ENCODE measurements at places on chromosomes 3 and 15.

GRCh38 chr15:100461049-100461448 is 67.7 kb downstream of the CERS3 start:
- DNase-seq, result no peak

- no peak for DNase-seq
These were observed 142.4 kb downstream of the CHDH start for GRCh38 chr3:53703630-53704362.

- no peak for DNase-seq
These were observed 404.5 kb downstream of the PDCD6IP start for GRCh38 chr3:34202975-34203374.

- no peak for DNase-seq
These were observed 110.4 kb downstream of the FILIP1L start for GRCh38 chr3:100003609-100004503.

DNA sequence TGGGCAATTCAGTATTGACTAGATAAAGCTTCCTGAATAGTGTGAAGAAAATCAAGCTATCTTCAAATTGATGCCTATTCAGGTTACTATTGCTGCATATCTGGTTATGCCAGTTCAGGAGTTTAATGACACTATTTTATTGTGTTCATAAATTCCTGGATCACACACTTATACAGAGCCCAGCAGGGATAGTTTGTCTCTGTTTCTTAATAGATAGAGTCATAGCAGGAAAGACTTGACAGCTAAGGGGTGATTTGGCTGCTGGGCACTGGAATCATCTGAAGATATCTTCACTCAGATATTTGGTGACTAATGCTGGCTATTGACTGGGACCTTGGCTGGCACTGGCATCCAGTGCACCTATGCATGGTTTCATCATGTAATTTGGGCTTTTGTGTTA is 187.8 kb downstream of the PYDC2 start:
- DNase-seq, result no peak

GRCh38 chr3:151346292-151346691 is 16.9 kb upstream of the P2RY13 start:
- DNase-seq, result no peak

- DNase-seq, result no peak
These were observed 8.8 kb downstream of the PTPN9 start for GRCh38 chr15:75570126-75570845.

DNA sequence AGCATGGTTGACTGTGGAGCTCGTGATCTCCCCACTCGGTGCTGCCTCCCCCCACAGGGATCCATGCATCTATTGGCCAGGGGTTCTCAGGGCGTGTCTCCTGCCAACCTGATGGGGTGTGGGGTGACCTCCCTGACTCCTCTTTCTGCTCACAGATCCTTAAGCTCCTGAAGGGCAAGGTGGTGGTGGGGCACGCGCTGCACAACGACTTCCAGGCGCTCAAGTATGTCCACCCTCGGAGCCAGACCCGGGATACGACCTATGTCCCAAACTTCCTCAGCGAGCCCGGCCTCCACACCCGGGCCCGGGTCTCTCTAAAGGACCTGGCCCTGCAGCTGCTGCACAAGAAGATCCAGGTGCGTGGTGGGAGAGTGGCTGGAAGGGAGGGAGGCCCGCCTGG is 7.9 kb downstream of the AEN start:
- DNase-seq, result no peak

DNA sequence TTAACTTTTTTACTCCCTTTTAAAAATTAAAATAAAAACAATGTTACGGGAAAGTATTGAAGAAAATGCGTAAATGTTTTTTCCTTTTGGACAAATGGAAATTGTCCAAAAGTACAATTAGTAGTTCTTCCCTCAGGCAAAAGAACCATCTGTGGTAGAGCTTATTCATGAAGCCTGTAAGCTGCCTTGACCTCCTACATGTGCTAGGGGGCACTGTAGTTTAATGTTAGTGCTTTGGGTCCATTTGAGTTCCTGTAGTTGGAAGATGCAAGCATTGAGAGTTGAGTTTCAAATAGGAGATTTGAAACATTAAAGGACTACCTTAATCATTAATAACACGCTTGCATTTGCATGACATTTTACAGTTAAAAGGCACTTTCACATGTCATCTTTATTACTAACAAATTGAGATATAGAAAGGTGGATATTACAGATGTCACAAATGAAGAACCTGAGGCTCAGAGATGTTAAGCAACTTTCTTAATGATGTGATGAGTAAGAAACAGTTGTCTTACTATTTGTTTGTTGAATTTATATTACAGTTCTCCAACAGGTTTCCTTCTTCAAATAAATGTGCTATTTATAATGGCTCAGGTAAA is 1.8 kb upstream of the ZNF385D start:
- DNase-seq, result no peak

- no peak for DNase-seq
These were observed 49.0 kb downstream of the DHX36 start for GRCh38 chr3:154275292-154275691.

GRCh38 chr15:31869686-31870307 is 160.5 kb upstream of the CHRNA7 start:
- no peak for DNase-seq

- DNase-seq, result no peak
These were observed 325.9 kb downstream of the TIGIT start for GRCh38 chr3:114619771-114620170.

DNA sequence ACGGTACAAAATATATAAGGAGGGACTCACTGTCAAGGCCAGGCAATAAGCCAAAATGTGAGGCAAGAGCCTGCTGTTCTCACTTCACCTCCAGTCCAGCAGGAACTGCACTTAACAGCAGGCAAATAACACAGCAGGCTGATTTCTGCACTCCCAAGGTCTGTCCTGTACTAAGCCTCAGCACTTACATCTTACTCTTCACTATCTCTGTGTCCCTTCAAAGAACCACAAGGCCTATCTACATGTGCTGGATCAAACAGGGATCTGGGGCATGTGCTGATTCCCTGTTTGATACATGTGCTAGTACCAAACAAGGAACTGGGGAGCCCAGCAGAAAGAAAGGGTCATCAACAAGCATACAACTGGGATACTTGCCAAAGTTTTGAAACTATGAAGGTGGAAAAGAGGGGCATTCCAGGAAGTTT is 22.2 kb downstream of the UACA start:
- DNase-seq, result no peak

DNA sequence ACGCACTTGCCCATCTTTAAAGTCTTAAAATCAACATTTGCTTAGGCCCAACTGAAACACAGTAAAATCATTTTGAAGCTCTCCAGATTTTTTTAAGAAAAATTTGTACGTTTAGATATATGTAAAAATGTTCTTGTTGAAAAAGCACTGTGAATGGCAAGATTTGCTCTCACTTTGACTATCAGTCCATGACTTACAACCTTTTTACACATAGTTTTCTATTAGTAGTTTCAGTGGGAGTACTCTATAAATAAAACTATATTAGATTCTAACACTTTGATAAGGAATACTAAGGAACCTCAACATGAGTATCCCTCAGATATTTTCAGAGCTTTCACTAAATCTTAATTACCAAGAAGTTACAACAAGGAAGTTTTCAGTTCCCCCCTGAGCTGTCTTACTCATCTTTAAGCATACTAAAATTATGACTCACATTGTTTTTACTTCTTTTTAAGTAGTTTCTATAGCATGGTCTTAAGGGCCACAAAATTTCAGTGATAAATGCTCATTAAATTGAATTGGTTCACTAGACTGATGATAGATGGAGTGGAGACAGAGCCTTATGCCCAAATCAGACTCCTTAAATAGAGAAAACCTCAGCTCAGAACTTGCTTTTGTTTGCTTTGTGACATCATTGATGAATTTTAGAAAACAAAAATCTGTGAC is 31.6 kb upstream of the RAP2B start:
- no peak for DNase-seq

DNA sequence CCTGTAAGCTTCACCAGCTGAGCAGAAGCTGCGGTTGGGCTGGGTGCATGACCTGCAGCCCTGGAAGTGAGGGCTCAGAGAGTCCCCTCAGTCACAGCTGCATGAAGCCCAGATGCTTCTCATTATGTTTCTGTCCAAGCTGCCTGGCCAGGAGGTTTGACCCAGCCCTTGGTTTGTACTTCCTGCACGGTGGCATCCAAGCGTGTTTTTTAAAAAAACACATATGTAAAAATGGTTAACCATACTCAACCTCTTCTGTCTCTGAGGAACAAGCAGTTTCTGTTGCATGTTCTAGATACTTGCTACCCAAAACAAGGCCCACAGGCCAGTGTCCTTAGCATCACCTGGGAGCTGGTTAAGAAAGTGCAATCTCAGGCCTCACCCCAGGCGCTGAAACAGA is 76.0 kb upstream of the ATP10A start:
- DNase-seq, result no peak

DNA sequence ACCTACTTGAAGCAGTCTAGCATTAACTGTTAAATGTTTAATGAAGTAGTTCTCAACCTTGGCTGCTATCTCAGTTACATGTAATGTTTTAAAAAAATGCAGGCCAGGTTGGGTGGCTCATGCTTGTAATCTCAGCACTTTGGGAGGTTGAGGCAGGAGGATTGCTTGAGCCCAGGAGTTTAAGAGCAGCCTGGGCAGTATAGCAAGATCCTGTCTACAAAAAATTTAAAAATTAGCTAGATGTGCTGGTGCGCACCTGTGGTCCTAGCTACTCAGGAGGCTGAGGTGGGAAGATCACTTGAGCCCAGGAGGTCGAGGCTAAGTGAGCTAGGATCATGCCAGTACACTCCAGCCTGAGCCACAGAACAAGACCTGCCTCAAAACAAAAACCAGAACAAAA is 29.3 kb downstream of the UBE2E1 start:
- DNase-seq, result no peak

GRCh38 chr15:91308199-91308598 is 208.1 kb downstream of the SV2B start:
- no peak for DNase-seq

- no peak for DNase-seq
These were observed 4.4 kb downstream of the DALRD3 start for GRCh38 chr3:49013738-49014660.

- no peak for DNase-seq
These were observed 52.5 kb downstream of the TP63 start for GRCh38 chr3:189683546-189684255.

- DNase-seq, result no peak
These were observed 360.9 kb downstream of the ZNF385D start for GRCh38 chr3:21390136-21390535.

DNA sequence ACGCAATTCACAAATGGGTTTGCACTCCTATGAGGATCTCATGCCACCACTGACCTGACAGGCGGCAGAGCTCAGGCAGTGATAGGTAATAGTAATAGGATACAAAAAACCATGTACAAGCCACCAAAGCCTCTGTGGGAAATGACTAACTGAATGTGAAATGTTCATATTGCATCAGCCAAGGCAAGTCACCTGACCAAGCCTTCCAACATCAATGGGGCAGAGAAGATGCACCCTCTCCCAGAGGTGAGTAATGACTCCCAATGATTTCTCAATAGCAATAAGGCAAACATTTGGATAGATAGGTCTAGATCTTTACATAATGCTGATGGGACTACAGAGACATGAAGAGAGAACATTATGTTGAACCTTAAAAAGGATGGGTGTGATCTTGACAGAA is 14.9 kb downstream of the CNTN3 start:
- DNase-seq, result no peak

GRCh38 chr3:79258479-79258878 is 509.3 kb downstream of the ROBO1 start:
- no peak for DNase-seq

GRCh38 chr3:59608356-59608755 is 558.5 kb upstream of the CFAP20DC start:
- no peak for DNase-seq

Data from T-cell (primary cell).